ENCODE measurements at places on chromosomes 3 and 15.

DNA sequence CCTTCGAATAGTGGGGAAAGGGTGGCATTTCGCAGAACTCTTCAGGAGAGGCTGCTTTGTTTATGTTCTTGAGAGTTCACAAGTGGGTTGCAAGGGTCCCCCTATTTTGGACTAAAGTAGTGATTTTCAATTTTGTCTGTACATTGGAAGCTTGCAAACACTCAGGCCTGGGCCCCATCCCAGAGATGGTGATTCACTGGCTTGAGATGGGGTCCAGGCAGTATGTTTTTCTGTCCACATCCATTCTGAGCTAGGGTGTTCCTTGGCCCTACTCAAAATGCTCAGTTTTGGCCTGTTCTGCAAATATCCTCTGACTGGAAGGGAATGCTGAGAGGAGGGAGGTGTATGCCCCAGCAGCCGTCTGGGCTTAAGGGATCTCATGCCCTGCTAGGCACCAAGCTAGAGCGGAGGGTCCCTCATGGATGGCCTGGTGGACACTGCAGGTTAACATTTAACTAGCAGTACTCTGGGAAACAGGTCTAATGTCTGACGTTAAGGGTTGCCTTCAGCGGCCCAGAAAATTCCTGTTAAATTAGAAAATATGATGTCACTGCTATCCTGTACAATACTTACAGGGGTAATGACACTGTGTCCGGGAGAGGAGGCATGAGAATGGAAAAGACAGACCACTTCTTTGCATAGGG lies 181.4 kb downstream of the OPA1 start:
- DNase-seq: no peak

DNA sequence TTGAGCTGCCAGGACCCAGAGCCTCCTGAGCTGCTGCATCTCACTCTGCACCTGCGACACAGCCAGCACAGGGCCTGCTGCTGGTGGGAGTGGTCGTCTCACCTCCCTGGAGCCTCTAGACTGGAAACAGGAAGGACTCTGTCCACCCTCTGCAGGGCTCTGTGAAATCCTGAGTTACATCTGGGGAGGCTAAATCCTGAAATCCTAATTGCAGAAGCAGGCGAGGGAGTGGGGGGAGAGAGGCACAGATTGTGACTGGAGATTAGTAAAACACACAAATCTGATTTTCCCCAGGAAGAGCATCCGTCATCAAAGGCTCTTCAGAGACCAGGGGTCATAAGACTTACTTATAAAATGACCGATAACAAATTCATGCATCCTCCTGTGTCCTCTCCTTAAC lies 31.6 kb upstream of the GABRG3 start:
- DNase-seq: no peak

DNA sequence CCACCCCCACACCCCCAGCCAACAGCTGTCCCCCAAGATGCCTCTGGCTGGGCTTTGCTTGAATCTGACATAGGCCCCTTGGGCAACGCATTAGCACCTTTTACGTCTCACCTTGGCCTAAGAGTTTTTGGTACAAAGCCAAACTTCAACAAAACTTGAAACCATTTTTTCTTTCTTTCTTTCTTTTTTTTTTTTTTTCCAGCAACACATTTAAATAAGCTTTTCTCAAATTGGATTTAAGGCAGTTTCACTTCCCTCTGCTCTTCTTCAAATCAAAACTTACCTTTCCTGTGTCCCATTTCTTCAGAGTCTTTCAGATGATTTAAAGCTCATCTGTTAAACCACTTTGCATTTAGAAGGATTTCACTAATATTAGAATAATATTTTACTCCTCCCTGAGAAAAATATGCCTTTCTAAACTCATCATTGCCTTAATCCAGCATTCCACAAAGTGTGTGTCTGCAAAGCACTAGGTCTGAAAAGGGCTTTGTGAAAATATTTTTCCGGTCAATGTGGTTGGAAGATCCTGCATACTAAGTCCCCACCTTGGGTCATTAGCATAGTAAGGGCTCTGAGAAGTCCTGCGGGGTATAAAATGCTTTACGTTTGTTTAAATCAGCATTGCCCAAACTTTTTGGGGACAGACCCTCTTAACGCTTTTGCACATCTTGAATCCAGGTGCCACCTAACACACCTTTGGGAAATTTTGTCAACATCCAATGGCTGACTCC lies 217.0 kb downstream of the TLE3 start:
- no peak for DNase-seq

- DNase-seq: no peak
Measured at GRCh38 chr3:145739926-145740325, 421.1 kb downstream of the PLOD2 start.

DNA sequence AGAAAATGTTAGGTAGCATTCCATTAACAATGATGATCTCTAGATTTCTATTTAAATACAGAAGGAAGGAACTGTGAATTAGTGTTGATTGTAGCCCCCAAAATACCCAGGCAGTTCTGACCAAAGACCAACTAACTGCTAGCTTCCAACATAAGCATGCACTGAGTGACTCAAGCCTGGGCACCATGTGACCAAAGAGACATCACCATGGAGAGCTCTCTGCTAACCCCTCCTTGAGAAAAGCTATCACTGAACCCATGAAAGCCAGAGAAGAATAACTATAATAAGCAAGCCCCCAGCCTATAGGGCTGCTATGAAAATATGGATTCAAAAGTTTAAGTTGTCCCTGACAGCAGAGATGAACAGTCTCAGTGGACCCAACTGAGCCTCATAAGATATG lies 310.2 kb downstream of the ULK4 start:
- DNase-seq: no peak

- no peak for DNase-seq
Measured at GRCh38 chr3:148873270-148873927, 8.3 kb downstream of the CPA3 start.

GRCh38 chr3:39408493-39409372 lies 2.2 kb downstream of the RPSA start:
- no peak for DNase-seq

DNA sequence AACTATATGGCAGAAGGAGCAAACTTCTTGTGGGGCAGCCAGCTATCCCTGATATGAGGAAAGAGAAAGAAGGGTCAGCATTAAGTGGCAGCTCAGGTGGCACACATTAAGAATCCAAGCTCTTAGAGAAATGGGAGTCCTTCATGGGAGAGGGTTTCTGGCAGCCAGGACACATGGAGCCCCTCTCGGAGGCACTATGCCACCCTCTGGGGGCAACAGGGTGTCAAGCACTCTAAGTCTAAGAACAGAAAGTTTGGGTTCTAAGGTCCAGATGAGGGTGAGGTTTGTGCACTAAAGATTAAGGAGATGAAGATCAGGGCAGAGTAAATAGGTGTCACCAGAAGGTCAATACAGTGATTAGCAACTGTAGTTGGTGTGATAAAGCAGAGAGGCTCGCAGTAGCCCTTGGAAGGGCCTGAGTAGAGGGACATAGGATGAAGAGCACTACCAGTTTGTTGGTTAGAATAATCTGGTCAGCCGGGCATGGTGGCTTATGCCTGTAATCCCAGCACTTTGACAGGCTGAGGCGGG lies 89.3 kb downstream of the ST6GAL1 start:
- DNase-seq: no peak

DNA sequence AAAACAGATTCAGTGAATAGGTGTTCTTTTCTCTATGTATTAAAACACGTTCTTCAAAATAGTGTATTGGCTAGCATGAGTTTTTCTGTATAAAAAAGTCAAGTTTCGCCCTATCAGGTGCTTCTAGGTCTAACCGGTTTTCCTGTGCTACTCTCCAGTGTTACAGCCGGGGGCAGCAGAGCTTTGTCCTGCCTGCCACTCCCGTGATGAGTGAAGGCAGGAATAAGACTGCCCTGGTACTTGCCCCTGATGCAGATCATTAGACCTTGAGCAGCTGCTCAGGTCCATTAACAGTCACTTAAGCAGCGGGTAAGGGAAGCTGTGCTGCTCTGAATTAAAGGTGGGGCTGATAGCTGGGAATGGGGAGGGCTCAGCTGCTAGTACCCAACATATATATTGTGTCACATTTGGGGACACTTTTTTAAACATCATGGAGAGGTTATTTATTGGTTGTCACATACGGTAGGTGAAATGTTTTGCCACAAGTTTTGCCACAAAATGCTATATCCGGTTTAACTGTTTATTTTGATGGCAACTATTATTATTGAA lies 1.3 kb upstream of the UNC13C start:
- no peak for DNase-seq

DNA sequence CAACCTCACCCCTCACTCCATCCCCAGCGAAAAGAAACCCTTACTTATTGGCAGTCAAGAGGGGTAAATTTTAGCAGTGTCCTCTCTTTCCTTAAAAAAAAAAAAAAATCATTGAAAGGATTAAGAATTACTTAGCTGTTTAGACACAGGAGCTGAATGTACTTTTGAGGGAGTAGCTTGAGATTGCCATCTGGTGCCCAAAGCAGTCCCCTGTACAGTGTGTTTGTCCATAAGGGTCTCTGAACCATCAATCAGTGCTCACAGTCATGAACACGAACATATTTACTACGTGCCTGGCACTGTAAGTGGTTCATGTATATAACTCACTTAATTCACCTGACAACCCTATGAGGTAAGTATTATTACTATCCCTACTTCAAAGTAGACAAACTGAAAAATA lies 463.5 kb downstream of the RAP2B start:
- DNase-seq: no peak

DNA sequence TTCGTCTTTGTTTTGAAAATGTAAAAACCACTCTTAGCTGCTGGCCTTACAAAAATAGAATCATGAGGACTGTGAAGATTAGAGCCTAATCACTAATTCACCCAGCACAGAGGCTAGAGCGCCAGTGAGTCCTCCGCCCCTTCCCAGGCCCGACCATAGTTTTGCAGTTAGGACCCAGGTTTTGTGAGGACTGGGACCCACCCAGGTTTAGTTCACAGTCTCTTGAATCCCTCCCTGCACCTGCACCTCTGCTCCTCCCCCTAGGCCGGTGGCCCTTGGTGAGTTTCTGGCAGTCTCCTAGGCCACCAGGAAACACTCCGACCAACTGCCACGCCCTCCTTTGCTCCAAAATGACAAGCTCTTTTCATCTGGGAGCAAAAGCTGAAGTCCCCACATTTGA lies 136.0 kb upstream of the CCDC54 start:
- no peak for DNase-seq

DNA sequence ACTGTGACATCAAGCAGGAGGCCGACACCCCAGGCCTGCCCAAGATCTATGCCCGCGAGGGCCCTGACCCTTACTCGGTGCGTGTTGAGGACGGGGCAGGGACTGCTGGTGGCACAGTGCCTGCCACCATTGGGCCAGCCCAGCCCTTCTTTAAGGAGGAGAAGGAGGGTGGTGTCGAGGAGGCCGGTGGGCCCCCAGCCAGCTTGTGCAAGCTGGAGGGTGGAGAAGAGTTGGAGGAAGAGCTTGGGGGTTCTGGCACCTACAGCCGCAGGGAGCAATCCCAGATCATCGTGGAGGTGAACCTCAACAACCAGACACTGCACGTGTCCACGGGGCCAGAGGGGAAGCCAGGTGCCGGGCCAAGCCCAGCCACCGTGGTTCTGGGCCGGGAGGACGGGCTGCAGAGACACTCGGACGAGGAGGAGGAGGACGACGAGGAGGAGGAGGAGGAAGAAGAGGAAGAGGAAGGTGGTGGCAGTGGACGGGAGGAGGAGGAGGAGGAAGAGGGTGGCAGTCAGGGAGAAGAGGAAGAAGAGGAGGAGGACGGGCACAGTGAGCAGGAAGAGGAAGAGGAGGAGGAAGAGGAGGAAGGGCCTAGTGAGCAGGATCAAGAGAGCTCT lies 5.4 kb downstream of the ZBTB47 start:
- no peak for DNase-seq

GRCh38 chr3:195348426-195349115 lies 77.6 kb upstream of the XXYLT1 start:
- DNase-seq: no peak

DNA sequence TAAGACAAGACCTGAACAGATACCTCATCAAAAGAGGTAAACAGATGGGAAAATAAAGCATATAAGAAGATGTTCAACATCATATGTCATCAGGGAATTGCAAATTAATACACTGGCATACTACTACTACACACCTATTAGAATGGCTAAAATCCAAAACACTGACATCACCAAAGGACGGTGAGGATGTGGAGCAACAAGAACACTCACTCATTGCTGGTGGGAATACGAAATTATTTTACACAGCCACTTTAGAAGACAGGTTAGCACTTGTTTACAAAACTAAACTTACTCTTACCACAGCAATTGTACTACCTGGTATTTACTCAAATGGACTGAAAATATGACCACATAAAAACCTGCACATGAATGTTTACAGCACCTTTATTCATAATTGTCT lies 119.6 kb downstream of the GSK3B start:
- no peak for DNase-seq

DNA sequence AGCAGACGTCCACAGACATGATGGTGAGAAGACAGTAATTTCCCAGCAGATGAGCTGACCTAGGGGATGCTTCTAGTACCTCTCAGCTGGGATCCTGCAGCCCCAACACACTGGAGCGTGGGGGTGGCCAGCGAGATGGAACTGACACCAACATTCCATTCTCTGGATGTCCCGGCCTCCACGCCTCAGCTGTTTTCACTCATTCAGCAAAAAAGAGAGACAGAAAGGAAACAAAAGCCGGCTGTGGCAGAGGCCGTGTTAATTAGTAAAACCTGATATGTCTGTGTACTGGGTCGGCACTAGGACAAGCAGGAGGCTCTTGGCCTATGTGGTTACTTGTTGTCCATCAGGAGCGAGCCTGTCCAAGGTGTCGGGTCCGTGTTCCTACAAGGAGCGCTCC lies 82.6 kb upstream of the MYZAP start:
- DNase-seq: no peak

DNA sequence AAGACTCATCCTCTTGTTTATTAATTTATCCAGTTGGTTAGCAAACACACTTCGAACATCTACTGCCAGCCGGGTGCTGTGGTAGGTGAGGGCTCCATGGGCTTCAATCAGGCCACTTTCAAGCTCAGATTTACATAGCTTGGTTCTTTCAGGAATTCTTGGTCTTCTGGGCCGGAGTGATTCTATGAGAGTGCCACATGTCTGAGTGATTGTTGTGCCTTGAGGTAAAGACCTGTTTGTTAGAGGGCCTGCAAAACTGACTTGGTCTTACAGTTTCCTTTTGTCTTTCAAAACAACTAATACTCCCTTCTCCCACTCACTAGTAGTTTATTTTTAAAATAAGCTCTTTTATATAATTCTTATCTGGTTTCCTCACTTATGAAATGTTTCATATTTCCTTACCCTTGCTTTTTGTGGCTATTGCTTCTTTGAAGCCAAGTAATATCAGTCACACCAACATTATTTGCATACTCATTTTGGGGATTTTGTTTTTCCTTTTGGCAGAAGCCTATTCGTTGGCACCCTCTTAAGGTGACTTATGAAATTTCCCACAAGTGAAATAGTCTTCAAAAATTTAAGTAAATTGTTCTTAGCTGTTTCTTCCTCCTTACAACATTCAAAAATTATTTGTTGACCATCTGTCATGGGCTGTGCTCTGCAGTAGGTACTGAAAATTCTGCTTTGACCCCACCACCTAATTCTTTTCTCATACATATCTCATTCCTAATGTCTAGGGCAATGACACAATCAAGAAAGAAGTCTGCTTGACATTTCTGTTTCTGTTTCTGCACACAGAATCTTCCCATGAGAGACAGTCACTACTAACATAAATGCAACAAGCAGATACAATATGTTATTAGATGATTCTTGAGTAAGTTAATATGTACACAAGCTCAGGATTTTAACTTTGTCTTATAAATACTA lies 120.2 kb downstream of the LRRC28 start:
- DNase-seq: no peak
